ENCODE measurements at places on chromosomes 5 and 9. TPM values are rescaled to one million over a fixed set of nuclear protein-coding genes. Genes with fewer than 3 reads are reported as not detected.

ZDHHC11B gene
- total RNA-seq, result not detected

UGT3A2 gene
- not detected for total RNA-seq

AK1 gene
- total RNA-seq, result 72.5 TPM

CCDC192 gene
- total RNA-seq, result not detected

CCDC180 gene
- total RNA-seq, result 0.29 TPM

DMRTA1 gene
- total RNA-seq, result under 0.01 TPM

NEURL1B gene
- 5.3 TPM for total RNA-seq

DMRT3 gene
- not detected for total RNA-seq
